ENCODE measurements at places on chromosomes 11 and 22.

DNA sequence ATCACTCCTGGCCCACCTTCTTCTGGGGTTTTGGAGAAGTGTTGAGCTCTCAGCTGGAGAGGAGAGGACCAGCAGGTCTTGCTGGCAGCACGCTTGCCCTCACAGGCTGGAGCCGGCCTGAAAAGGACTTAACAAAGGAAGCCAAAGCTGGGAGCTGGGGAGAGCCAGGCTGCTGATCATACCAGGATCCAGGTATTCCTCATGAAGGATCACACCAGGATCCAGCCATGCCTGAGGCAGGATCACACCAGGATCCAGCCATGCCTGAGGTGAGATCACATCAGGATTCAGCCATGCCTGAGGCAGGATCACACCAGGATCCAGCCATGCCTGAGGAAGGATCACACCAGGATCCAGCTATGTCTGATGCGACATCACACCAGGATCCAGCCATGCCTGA is 17.0 kb downstream of the MRGPRD start:
- no peak for DNase-seq

- no peak for DNase-seq
These were observed 24.2 kb downstream of the OR5B17 start for GRCh38 chr11:58334708-58335107.

DNA sequence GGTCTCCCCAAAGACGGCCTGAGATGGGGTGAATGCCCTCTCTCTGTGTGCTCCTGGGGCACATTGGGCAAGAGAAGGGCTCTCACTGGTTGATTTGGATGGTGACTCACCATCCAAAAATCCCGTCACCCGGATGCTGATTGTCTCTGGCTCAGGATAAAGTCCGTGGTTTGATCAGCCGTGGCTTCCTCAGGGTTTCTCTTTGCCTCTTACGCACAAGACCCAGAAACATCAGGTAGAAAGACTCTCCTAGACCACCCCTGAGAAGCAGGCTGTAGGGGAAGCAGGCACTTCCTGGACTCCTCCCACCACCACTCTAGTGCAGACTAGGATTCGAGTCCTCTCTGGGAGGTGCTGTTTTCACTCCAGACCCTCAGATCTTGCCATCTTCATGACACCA is 176.1 kb upstream of the NCAM1 start:
- no peak for DNase-seq

DNA sequence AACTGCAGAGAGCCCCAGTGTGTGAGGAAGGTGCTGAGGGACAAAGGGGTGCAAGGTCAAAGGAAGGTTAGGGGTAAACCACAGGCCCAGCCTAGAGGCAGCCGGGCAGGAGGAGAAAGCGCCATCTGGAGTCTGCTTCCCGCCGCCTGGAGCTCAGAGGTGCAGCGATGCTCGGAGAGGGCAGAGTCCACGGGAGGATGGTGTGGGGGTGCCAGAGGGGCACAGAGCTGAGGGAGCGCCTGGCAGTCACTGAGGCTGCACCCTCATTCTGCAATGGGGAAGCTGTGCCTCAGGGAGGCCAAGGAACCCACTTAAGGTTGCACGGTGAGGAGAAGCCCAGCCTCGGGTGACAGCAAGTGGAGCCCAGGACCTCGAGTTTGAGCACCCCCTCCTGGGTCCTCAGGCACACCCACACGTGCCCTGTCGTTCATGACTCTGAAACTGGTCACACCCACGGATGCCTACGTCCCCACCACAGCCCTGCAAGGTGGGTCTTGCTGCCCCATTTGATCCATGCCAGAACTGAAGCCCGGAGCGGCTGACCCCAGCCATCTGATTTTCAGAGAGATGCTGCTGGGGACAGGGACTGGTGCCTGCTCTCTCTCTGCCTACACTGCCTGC is 1.6 kb downstream of the IL2RB start:
- no peak for DNase-seq

GRCh38 chr11:68093565-68093964 is 27.6 kb downstream of the CHKA start:
- no peak for DNase-seq

GRCh38 chr11:2799881-2800654 is 85.5 kb downstream of the CDKN1C start:
- peak; percentile 19 for DNase-seq

DNA sequence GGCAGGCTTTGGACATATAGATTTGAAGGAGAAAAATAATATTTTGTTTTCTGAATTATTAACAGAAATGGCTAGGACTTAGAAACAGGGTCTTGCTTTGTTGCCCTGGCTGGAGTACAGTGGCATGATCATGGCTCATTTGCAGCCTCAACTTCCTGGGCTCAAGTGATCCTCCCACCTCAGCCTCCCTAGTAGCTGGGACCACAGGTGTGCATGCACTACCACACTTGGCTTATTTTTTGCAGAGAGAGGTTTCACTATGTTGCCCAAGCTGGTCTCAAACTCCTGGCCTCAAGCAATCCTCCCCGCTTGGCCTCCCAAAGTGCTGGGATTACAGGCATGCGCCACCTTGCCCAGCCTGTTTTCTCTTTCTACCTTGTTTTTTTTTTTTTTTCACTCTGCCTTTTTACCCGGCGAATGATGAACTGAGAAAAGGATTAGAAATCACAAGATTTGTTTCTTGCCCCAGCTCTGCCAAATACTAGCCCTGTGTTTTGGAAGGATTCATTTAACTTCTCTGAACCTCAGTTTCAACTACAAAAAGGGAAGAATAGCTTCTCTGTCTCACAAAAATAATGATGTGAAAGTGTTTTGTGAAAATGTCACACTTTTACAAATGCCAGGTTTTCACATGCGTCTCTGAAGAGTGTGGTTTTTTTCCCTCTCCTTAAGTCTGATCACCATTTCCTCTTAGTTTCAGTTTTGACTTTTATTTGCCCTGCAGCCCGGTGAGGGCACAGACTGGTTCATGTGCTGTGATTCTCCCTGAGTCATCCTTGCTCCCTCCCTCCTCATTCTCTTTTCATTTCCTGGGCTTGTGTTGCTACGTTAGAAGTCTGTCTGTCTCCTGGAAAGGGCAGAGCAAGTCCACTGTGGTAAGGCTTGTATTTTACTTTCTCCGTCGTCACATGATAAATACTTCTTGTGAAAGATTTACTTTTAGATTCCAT is 67.7 kb downstream of the BCL2L13 start:
- DNase-seq, result no peak

GRCh38 chr22:50341977-50342650 is 1.0 kb upstream of the PPP6R2 start:
- peak; percentile 91 for DNase-seq

- no peak for DNase-seq
These were observed 79.3 kb downstream of the CYP2R1 start for GRCh38 chr11:14812757-14813156.

GRCh38 chr11:124329787-124330478 is 9.9 kb upstream of the OR8D2 start:
- no peak for DNase-seq

- DNase-seq, result no peak
These were observed 46.6 kb upstream of the LIN7C start for GRCh38 chr11:27553186-27553585.

DNA sequence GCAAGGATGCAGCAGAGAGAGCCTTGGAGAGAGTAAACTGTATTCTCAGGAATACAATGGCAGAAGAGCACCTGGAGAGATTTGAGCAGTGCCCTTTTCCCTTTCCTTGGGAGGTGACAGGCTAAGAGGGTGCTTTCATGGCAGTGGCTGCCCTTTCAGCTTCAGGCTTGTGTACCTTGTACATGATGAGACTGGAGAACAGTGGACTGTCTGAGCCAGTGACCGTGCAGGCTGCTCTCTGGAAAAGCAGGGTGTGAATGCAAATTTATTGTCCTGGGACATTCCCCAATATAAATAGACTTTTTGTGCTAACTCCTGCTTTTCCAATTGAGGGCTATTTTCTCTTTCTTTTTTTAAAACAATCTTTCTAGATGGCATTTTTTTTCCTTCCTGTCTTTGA is 99.3 kb downstream of the TRIM44 start:
- no peak for DNase-seq

DNA sequence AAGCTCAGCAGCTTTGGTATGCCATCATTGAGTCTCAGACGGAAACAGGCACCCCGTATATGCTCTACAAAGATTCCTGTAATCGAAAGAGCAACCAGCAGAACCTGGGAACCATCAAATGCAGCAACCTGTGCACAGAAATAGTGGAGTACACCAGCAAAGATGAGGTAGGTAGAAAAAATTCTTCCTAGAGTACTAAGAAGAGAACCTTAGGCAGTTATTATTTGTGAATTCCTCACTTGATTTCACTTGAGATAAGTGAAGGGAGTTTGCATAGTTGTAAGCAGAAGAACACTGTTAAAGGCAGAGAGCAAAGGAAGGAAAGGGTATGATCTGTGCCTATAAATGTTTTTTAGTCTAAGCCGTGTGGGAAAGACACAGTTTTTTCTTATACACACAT is 28.6 kb downstream of the RRM1 start:
- DNase-seq, result no peak

DNA sequence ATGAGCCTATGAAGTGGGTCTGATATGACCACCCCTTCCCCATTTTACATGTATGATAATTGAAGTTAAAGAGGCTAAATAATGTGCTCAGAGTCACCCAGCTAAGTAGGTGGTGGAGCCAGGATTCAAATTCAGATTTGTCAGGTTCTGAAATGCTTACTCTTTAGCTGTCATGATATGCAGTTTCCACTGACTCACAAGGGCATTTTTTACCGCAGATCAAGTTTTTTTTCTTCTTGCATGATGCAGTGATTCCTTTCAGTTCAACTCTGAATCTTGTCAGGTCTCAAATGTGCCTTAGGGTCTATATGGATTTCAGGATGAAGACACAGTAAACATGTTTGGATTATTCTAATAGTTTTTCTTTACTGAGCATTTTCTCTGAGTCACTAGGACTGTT is 12.6 kb upstream of the TRIM44 start:
- no peak for DNase-seq

DNA sequence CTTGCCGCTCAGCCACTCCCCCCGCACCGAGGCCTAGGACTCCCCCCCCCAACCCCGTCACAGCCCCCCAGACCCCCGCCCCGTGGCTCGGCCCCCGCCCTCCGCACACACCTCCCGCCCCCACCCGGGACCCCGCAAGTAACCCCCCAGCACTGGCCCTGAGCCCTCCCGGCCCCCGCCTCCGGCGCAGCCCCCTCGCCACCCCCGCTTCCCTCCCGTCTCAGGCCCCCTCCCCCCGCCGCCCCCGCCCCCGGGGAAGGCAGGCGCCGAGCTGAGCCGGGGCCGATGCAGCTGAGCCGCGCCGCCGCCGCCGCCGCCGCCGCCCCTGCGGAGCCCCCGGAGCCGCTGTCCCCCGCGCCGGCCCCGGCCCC is 1.5 kb downstream of the SHANK3 start:
- peak; percentile 80 for DNase-seq

DNA sequence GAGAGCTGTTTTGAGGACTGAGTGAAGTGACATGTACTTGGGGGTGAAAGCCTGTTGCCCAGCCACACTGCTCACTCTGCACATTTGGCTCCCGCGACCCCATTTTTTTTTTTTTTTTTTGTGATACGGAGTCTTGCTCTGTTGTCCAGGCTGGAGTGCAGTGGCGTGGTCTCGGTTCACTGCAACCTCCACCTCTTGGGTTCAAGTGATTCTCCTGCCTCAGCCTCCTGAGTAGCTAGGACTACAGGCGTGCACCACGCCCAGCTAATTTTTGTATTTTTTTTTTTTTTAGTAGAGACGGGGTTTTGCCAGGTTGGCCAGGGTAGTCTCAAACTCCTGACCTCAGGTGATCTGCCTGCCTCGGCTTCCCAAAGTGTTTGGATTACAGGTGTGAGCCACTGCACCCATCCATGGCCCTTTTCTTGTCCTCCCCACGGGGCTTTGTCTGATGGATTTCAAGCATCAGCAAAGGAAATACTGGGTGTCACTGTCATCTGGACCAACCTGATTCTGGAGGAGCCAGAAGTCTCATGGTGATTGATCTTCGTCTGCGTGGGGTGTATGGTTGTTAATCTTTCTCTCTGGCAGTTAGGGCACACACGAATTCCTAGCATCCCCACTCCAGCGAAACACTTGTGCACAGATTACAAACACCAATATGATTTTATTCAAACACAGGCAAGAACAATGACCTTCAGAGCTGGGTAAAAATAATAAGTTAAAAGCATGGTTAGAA is 3.4 kb upstream of the UCP3 start:
- no peak for DNase-seq

GRCh38 chr11:114384487-114384886 is 15.8 kb downstream of the C11orf71 start:
- no peak for DNase-seq

GRCh38 chr22:37491559-37492427 is 5.6 kb upstream of the MFNG start:
- DNase-seq, result no peak

GRCh38 chr22:47759909-47760308 is 997.5 kb downstream of the TBC1D22A start:
- no peak for DNase-seq

- peak; percentile 42 for DNase-seq
These were observed 28.1 kb upstream of the FBXO3 start for GRCh38 chr11:33802194-33802950.

- no peak for DNase-seq
These were observed 24.1 kb upstream of the CHKA start for GRCh38 chr11:68145120-68145866.

- DNase-seq, result no peak
These were observed 65.1 kb downstream of the GRK3 start for GRCh38 chr22:25629613-25630012.

- DNase-seq, result no peak
These were observed 27.1 kb upstream of the GRK2 start for GRCh38 chr11:67238894-67239782.

Measured in upper lobe of left lung (tissue), 6 donors.